ENCODE measurements at places on chromosomes 4 and X. TPM values are rescaled to one million over a fixed set of nuclear protein-coding genes. Genes with fewer than 3 reads are reported as not detected.

DNA sequence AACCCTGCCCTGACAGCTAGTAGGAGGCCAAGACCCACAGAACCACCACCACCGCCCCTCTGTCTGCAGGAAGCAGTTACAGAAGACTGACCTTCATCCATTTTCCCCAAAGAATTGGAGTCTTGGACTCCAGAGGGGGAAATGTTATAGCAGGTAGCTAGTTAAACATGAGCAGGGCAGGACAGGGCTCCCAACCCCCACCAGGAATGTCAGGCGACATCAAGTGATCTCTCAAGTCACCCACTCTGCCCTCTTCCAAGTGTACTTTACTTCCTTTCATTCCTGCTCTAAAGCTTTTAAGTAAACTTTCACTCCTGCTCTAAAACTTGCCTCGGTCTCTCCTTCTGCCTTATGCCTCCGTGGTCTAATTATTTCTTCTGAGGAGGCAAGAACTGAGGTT, 17.1 kb upstream of the AADAT start:
- no peak for DNase-seq

GRCh38 chr4:45408996-45409395, 682.6 kb upstream of the GNPDA2 start:
- DNase-seq, result no peak

- no peak for DNase-seq
Observed at GRCh38 chr4:73417973-73418372, 13.9 kb downstream of the ALB start.

- DNase-seq, result no peak
Observed at GRCh38 chr4:59925290-59925689, 1274.8 kb upstream of the ADGRL3 start.

DNA sequence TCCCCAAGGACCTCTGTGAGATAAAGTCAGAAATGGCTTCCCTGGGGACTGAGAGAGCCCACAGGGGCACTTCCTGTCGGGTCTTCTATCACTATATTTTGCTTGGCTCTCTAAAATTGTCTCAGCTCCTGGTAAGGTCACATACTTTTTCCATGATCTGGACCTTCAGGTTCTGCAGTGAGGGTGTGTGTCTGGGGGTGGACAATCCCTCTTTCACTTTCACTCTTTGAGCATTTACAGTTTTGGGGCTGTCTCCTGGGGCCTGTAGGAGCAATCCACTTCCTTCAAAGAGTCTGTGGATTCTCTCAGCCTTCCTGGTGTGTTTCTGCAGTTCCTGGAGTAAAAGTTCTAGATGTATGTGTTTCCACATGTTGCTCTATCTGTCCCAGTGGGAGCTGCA, 335.7 kb downstream of the FSTL5 start:
- DNase-seq, result no peak

GRCh38 chrX:132444936-132445335, 43.9 kb downstream of the MBNL3 start:
- DNase-seq, result no peak

GRCh38 chr4:148238086-148238485, 204.1 kb downstream of the NR3C2 start:
- no peak for DNase-seq

- no peak for DNase-seq
Observed at GRCh38 chr4:157048248-157048647, 27.7 kb upstream of the GLRB start.

DNA sequence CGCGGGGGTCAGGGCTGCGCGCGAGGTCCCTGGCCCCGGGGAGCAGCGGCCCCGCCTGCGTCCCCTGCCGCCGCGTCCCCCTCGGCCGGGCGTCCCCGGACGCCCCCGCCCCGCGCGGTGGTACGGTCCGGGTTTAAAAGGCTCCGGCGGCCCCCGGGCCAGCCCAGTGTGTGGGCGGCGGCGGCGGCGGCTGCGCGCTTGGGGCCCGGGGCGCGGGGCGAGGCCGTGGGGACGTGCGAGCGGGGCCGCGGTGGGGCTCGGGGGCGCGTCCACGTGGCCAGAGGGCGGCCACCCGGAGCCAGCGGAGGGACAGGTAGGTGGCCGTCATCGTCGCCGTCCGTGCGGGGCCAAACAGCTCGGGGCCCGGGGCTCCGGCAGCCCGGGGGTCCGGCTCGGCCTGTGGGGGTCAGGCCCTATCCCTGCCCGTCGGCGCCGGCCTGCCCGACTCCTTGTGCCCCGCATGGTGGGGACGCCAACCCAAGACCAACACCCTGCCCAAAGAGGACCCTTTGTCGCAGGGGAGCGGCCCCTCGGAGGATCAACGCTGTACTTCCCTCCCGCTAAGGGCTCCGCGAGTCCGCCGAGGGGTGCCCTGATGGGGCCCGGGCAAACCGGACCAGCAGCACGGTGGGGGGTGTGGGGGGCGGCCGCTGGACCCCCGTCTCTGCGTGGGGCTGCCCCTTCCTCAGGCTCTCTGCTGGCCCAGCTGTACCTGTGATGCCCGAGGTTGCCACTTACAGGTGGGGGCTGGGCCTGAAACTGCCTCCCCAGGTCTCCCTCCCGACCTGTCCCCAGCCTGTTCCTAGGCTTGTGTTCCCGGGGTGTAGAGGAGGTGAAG, at the start of gene PLXNA3:
Gene PLXNA3, plus strand, starts transcription at position 166 of the 838 bp plus-strand sequence. CDS start 1,903 bp downstream, outside the sequence.
- DNase-seq, result no peak

GRCh38 chrX:41621222-41621723, 67.5 kb upstream of the GPR34 start:
- no peak for DNase-seq

DNA sequence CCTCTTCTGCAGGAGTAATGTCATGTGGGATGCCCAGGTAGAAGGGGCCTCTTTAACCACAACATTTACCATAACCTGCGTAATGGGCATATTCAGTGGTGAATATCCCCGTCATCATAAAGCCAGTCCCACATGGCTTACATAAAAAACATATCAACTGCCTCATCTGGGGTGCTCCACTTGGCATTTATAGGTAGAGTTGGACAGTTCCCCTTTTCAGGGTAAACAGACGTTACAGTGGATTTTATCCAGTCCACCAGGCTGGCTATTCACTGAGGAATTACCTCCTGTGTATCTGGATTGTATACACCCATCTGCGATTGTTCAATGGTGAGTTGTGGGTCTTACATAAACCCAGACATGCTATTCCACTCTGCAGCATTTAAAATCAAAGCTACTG, 70.7 kb upstream of the ANKRD17 start:
- DNase-seq, result no peak

- no peak for DNase-seq
Observed at GRCh38 chr4:15376594-15376993, 51.2 kb upstream of the C1QTNF7 start.

- no peak for DNase-seq
Observed at GRCh38 chrX:101347859-101348451, 587 bp downstream of the TIMM8A start.

DNA sequence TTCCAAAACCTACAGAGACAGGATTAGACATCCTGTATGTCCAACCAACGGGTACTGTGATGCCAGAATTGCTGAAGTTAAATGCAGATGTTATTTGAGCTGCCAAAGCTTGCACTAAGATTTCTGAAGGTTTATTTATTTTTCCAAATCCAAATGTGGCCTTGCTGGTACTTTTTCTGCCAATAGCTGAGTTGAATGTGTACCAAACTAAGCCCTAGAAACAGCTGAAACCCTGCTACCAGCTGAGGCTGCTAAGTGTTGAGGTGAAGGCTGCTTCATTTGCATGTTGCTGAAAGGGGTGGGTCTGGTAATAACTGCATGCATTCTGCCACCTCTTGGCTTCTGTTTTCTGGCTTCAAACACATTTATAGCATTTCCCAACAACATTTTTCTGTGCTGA, 366.5 kb downstream of the FAT4 start:
- DNase-seq, result no peak

GRCh38 chr4:78214078-78214477, 157.0 kb downstream of the FRAS1 start:
- no peak for DNase-seq

Gene S100P
- 2.3 TPM for total RNA-seq

Gene AMTN
- not detected for total RNA-seq

Gene PAGE4
- not detected for total RNA-seq

Gene SMIM10
- 7.2 TPM for total RNA-seq

Gene SPATA18
- total RNA-seq, result 0.39 TPM

Gene CITED1
- 0.36 TPM for total RNA-seq

Gene RBM46
- total RNA-seq, result not detected

Gene PABPC5
- total RNA-seq, result not detected

Gene RNF175
- total RNA-seq, result not detected

Gene MGAT4D
- not detected for total RNA-seq
